ENCODE measurements at places on chromosomes 7 and 10. TPM values are rescaled to one million over a fixed set of nuclear protein-coding genes. Genes with fewer than 3 reads are reported as not detected.

GRCh38 chr10:44619975-44620374 is 235.1 kb upstream of the CXCL12 start:
- DNase-seq: no peak

DNA sequence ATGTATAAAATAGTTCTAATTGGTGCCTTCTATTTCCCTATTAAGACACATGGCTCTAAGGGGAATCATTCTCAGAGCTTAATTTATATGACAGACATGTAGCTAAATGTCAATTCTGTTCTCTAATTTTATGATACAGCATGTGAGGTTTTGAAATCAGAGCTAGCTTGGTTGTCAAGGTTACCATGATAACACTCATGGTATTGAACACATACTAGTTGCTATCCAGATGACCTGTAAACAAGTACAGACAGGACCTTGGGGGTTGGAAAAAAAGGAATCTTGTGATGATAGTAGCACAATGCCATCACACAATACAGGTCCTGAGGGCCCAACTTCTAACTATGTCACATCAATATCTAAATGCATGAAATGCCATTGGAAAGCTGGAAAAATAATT is 49.2 kb downstream of the RHOBTB1 start:
- DNase-seq: no peak

DNA sequence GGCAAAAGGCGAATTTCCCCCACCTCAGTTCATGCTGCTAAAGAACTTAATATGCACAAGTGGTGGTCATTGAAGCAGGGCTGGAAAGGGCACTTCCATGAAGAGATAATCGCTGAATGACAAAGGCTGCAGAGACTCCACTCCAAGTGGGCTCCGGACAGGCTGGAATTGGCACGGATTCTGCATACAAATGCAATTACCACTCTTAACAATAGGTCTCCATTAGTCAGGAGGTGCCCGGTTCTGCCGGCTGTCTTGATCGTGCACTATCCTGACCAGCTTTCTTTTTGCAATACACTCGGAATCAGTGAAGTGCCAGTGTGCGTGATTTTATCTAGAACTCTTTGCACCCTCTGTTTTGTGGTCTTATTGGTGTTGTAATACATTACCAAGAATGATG is 49.7 kb downstream of the INSYN2A start:
- no peak for DNase-seq

- DNase-seq: no peak
Measured at GRCh38 chr7:108385834-108386422, 70.3 kb downstream of the NRCAM start.

- DNase-seq: no peak
Measured at GRCh38 chr10:66467042-66467441, 458.8 kb upstream of the LRRTM3 start.

- DNase-seq: peak; percentile 2
Measured at GRCh38 chr7:84981055-84981976, 205.5 kb downstream of the SEMA3D start.

GRCh38 chr10:1782841-1783240 is 45.5 kb upstream of the ADARB2 start:
- no peak for DNase-seq

- no peak for DNase-seq
Measured at GRCh38 chr7:148289630-148290029, 300.9 kb upstream of the C7orf33 start.

GRCh38 chr7:47454069-47454973 is 127.6 kb downstream of the TNS3 start:
- no peak for DNase-seq

- no peak for DNase-seq
Measured at GRCh38 chr7:90192876-90193750, 18.4 kb upstream of the STEAP2 start.

GRCh38 chr7:106384373-106384772 is 99.6 kb upstream of the NAMPT start:
- DNase-seq: no peak

- DNase-seq: no peak
Measured at GRCh38 chr7:77337456-77337990, 78.6 kb downstream of the GSAP start.

GRCh38 chr10:76998451-76998850 is 639.2 kb downstream of the KCNMA1 start:
- DNase-seq: no peak

- DNase-seq: peak; percentile 83
Measured at GRCh38 chr7:134514663-134515062, 12.7 kb upstream of the AKR1B10 start.

DNA sequence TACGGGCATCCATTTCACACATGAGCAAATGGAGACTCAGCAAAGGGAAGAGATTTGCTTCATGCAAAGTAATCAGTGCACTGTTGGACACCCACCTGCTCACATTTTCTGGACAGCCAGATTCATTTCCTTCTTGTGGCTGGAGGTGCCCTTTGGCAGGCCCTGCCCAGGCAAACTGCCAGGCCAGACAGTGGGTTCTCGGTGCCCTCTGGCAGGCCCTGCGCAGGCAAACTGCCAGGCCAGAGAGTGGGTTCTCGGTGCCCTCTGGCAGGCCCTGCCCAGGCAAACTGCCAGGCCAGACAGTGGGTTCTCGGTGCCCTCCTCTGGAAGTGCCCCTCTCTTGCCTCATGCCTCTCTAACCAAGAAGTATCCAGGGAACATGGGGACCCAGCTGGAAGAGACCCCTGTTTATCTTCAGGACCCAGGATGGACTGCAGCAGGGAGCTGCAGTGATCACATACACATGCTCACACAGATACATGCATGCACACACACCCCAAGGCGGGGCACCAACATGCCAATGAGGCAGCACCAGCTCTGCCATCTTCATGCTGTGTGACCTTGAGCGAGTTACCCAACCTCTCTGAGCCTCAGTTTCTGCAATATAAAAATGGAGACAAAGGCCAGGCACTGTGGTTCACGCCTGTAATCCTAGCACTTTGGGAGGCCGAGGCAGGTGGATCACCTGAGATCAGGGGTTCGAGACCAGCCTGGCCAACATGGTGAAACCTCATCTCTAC is 67.1 kb downstream of the OAT start:
- no peak for DNase-seq

TRIM50 gene
- not detected for total RNA-seq

SH2B2 gene
- 2.2 TPM for total RNA-seq

DRGX gene
- not detected for total RNA-seq

OPN1SW gene
- not detected for total RNA-seq

PTF1A gene
- total RNA-seq: not detected

CFAP46 gene
- total RNA-seq: 4.4 TPM

NKX1-2 gene
- total RNA-seq: not detected

C10orf67 gene
- not detected for total RNA-seq

HPSE2 gene
- total RNA-seq: 0.54 TPM

RPEL1 gene
- 0.06 TPM for total RNA-seq

INMT gene
- 0.06 TPM for total RNA-seq

NEUROD6 gene
- total RNA-seq: not detected

LMOD2 gene
- total RNA-seq: not detected

RAB19 gene
- total RNA-seq: not detected

Data from Daoy (cell line).